ENCODE measurements at places on chromosomes 2 and 18. TPM values are rescaled to one million over a fixed set of nuclear protein-coding genes. Genes with fewer than 3 reads are reported as not detected.

The FER1L5 gene
- total RNA-seq = 1.7 TPM

The PSMA8 gene
- total RNA-seq = not detected

The GRHL1 gene
- 4.7 TPM for total RNA-seq

The TANC1 gene
- total RNA-seq = 7.5 TPM

The MIB1 gene
- total RNA-seq = 112 TPM

The STAT4 gene
- total RNA-seq = 0.32 TPM

The AGXT gene
- not detected for total RNA-seq

The CFAP65 gene
- total RNA-seq = 0.22 TPM

The KIAA2012 gene
- not detected for total RNA-seq

The TDRD15 gene
- not detected for total RNA-seq
